K562 (cell line): ENCODE measurements at places on chromosomes 11 and 22. TPM values are rescaled to one million over a fixed set of nuclear protein-coding genes. Genes with fewer than 3 reads are reported as not detected.

GRCh38 chr22:28019881-28020861 lies 101.1 kb upstream of the PITPNB start:
- DNase-seq: peak; percentile 77

The LIF gene
- polyA plus RNA-seq: 0.03 and 0.25 TPM in 2 replicates

DNA sequence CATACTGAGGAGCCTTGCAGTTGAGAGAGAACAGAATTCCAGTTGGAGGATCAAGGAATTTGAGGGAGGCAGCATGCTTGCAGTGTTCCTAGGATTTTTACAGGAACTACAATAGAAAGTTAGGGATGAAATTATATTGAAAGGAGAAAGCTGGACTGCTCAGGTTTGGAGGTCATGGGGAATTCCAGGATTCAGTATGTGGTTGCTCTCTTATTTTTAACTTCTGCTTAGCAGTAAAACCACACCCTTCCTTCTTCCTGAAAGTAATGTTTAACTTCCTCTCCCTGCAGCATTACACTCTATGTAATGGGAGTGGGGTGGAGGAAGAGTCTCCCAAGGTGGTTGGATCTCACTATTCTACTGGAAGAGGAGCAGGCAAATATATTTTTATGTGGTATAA lies 31.3 kb downstream of the CTNND1 start:
- DNase-seq: no peak

DNA sequence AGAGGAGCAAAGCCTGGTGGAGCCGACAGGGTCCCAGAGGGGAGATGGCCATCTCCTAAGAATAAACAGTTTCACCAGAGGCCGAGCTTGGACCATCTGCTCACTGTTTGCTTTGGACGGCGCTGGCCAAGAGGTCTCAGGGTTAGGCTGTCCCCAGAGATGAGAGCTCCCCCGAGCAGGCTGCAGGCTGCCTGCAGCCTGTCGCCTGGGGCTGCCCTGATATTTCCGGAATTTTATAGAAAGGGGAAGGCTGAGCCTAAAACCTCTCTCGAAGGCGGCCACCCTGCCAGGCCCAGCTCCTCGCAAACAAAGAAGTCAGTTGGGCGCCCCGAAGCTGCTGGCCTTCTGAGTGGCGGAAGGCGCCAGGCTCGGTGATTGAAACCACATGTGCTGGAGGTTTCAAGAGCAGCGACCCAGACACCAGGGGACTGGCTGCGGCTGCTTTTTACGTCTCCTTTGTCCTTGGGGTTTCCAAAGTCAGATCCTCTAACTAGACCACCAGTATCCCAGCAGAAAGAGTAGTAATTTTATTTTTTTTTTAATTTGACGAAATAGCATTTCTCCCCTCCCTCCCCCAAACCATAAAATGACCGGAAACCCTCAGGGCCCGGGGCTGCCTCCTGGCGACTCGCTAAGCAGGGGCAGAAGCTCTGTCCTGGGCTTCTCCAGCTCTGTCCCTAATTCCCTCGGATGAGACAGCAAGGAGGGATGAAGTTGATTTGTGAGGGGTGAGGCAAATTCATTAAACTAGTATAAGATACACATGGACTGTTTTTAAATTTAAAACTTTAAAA lies 57.4 kb downstream of the CLMP start:
- no peak for DNase-seq

DNA sequence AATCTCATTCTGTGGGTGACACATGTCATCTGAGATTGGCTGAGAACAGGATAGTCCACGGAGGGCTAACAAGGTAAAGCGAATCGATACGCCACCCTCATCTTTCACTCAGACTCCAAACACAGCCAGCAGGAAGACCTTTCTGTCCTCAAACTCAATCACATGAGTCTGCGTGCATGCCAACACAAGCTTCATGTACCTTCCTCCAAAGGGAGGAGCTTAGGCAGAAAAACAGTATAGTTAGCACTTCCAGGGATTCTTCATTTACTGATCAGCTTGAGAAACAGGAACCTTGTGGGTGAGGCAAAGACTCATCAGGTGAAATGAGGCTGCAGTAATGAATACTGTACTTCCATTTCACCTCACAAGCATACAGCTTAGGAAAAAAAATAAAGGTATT lies 767.1 kb upstream of the API5 start:
- no peak for DNase-seq

The TBX10 gene
- not detected in 2 replicates for polyA plus RNA-seq

- no peak for DNase-seq
Observed at GRCh38 chr11:57640068-57640800, 9.5 kb downstream of the YPEL4 start.

- DNase-seq: no peak
Observed at GRCh38 chr22:49777569-49778249, 50.0 kb downstream of the BRD1 start.

GRCh38 chr22:34334893-34335292 lies 414.6 kb upstream of the LARGE1 start:
- DNase-seq: no peak

DNA sequence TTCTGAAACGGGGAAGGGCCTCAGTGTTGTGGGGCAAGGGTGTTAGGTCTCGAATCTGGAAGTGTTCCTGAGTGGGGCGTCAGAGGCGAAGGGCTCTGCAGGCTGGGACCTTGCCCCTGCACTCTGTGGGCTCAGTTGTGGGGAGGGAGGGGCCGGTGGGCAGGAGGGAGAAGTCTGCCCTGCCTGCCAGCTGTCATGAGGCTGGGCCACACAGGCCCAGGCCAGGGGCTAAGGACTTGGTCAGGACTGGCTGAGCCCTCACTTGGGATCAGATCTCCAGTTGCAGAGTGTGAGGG lies at the start of gene CRACR2B:
TSS of gene CRACR2B (plus strand) at position 23 of the 296 bp plus-strand sequence. CDS start 689 bp downstream, outside the sequence.
- no peak for DNase-seq

- DNase-seq: no peak
Observed at GRCh38 chr11:117483372-117483771, 155.7 kb downstream of the CEP164 start.

The CCDC83 gene
- not detected in 2 replicates for polyA plus RNA-seq

The MMP12 gene
- polyA plus RNA-seq: not detected in 2 replicates

DNA sequence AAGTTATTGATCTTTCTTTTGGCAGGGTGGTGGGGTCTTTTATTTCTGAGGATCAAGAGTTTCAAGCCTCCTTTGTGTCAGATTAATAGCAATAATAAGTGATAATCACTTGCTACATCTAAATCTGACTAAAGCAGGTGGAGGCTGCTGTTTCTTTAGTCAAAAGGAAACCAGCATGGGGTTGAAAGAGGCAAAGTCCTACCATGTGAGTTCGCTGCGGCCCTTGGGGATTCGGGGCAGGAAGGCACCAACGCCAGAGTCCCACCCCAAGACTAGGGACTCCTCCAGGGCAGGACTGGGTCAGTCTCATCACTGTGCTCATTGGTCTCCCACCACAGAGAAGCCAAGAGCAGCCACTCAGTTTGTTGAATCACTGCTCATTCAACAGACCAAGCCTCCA lies 73.0 kb downstream of the TENM4 start:
- DNase-seq: no peak

DNA sequence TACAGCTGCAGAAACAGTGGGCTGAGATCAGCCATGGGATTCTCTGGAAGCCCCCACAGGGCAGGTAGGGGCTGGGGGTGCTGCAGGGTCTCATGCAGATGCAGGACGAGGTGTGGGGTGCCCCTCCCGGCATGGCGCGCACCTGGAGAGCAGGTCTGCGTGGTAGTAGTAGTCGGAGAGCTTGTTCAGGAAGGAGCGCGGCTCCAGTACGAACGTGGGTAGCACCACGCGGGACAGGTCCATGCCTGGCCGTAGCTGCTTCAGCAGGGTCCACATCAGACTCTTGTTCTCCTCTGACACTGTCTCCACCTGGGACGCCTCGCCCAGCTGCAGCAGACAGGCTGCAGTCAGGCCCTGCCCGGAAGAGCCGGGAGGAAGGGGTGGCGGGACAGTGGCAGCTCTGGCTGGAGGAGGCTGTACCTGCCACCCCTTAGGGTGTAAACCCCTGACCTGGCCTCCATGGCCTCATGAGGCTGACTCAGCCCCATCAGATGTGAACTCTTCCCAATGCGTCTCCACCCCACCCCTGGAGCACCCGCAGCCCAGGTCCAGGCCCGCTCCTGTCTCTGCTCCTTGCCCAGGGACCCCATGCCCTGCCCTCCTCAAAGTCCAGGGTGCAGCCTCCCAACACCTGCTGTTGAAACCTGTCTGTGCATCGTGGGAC lies 47.0 kb upstream of the CARS1 start:
- no peak for DNase-seq

The MGAT3 gene
- polyA plus RNA-seq: 6.0 and 7.0 TPM in 2 replicates

DNA sequence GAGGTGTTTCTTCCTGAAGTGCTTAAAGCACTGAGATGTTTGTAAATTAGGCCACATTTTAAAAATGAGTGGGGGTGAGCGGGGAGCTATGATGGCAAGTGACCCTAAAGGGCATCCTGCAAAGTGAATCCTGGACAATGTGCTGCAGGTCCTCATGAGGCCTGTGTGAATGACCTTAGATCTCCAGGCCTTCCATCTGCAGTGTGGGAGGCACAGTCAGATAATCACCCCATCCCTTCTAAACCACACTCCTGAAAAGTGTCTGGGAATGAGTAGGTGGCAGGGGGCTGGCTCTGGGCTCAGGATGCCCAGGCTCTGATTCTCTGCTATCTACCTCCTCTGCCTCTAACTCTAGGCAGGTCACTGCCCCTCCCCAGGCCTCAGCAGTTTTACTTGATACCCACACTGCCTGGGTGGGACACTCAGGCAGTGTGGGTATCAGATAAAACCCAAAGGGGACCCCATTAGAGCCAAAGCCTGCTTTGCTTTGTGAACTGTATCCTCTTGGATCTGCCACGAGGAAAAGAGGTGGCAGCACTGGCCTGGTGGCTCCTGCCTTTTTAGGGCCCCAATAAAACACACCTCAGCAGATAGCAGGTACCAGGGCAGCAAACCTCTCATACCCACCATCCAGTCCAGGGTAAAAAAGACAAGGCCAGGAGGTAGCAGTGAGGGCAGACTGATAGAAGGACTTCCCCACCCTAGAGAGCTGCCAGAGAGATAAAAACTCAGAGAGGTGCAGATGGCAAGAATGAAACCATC lies 10.5 kb downstream of the STARD10 start:
- DNase-seq: no peak

DNA sequence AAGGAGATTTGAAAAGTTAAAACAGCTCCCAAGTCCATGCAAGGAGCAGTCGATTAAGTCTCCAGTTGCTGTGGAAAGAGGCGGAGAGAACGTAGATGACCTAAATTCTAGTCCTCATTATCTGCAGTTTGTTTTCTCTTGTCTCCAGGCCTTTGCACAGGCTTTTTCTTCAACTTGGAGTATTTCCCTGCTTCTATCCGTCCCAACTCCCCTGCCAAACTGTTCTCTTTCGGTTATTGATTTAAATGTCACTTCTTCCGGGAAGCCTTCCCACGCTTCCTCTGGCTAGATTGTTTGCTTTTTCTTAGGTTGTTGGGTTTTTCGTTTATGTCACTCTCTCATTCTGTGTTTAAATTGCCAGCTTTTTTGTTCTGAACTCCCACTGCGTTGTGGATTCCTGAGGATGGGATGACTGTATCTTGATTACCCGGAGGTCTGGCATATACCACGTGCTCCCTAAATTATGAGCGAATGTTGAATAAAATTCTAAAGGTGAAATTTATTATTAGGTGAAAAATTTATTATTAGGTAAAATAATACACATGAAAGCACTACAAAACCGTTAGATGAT lies 463 bp downstream of the TMEM126B start:
- no peak for DNase-seq

DNA sequence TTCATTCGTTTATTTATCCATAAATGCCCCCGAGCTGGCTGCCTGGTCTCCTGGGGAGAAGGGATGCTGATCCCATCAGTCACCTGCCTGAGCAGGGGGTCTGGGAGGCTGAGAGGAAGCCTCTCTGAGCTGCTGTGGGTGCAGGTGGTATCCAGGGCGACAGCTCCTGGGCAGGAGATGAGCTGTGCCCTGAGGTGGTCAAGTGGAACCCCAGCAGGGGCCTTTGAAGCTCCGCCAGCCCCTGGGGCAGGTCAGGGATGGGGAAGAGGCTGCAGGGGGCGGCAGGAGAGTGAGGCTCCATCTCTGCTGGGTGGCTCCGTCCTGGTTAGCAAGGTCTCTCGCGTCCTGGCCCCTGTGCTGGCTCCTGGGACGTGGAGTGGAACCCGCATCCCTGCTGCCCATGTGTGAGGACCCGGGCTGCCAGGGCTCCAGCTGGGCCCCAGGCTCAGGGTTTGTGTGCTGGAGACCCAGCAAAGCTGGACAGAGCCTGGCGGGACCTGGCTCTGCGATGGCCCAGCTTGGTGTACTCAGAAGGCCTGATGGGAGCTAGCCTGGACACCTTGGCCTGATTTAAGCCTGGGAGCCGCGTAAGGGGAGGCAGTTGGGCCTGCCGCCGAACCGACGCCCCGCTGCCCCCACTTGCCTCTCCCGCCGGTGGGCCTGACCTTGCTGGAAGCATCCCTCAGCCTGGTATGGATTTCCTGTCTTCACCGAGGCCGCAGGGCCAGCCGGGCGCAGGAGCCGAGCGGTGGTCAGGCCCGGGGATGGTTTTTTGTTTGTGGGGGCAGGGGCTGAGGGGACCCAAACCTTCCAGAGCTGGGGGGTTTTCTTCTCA lies 44.5 kb downstream of the RTN4R start:
- no peak for DNase-seq

GRCh38 chr11:117878314-117878938 lies 2.0 kb upstream of the FXYD6 start:
- no peak for DNase-seq
